ENCODE measurements at places on chromosomes 3 and 15.

DNA sequence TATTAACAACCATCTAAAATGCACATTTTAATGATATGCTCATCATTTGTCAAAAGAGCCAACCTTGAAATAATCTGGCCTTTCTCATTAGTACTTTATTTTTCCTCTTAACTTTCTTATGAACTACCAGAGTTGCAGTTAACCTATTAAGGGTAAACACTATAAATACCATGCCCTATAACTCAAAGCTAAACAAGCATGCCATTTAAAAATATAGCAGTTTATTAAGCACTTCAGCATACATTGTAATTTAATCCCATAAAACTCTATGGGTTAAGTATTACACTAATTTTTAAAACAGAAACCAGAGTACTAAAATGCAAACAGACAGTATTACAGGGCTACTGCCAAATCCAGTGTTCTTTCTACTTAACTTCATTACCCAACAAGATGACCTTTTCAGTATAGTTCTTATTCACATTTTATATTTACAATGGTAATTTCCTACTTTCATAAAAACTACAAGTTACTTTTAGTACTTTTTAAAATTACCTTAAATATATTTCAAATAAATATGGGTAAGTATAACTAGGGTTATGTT, 11.8 kb downstream of the NPTN start:
- DNase-seq, result no peak

- DNase-seq, result no peak
These were observed 29.4 kb downstream of the STARD5 start for GRCh38 chr15:81294516-81294880.

DNA sequence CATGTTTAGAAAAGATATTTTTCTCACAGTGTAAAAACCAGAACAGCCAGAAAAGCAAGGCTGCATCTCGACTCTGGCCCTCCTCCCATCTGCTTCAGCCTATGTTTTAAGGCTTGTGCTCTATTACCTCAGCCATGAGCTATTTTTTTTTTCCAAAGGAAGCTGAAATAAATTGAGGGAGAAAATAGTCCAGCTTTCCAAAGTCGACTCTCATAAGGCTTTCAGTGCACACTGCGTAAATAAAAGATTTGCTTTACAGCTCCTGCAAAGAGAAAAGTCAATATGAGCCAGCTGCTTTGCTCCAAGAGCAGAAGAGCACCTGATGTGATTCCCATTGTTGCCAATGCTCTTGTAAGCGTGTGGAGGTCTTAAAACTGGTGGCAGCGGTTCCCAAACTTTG, 26.7 kb downstream of the SCG3 start:
- no peak for DNase-seq

DNA sequence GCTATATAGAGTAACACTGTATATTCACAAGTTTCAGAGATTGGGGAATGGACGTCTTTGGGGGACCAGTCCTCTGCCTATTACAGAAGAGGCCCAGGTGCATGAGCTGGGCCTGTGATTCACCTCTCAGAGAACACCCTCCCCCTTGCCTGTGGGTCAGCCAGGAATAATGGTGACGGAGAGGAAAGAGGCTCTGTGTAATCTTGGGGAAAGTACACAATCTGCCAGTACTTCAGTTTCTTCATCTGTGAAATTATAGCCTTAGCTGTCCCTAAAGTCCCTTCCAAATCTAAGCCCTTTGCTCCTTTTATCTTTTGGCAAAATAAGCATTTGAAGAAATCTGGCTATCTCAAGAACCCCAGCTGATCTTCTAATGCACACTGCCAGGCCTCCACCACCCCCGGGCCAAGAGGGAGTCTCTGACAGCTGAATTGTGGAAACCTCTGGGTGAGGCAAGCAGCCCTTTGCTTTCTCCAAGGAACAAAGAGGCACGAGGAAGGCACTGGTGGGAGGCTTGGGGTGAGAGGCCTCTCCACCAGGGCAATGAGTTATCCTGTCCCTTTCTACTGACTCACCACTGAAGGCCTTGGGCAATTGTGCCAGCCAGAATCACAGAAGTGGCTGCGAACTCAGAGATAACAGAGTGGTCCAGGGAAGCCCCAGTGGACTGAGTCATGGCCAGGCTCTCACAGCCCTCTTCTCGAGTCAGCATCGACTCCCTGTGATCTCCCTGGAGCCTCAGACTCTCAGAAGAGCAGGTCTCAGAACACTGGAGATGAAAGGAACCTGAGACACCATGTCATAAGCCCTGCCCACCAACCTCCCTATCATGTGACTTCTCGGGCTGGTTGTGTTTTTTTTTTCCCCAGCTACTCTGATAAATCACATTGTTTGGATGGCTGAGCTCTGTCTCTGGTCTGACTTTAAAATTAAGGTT, 31.8 kb downstream of the CCNL1 start:
- DNase-seq, result peak; percentile 42

DNA sequence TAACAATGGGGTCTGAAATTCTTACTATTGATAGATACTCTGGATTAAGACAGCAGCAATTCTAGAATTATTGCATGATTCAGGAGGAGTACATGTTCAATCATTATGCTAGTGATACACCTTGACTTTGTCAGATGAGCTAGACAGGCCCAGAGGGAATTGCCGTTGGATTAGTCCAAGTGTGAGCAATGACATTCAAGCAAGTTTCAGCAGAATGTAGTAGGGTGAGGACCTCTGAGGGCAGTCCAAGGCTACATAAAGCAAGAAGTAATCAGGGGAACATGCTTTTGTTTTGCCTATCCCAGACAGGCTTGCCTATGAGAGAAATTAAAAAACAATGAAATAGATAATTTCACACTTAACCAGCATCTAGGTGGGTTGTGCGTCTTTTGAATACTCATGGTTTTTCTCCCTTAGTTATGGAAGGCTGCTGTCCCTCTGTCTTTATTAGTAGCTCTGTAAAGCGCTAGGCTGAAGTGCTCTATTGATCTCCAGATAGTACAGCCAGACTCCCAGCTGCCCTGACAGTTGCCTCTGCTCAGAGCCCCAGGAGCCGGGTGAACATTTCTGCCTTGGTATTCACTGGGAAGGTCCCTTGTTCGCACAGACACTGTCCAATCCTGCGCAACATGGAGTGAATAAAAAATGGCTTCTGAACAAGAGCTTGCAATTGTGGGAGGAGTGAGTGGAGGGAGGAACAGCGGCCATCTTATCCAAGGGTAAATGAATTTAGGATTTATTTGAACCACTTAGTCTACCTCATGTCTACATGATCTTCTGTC, 316.6 kb upstream of the ONECUT1 start:
- no peak for DNase-seq

- no peak for DNase-seq
These were observed 597.8 kb upstream of the ALCAM start for GRCh38 chr3:104768886-104769285.

DNA sequence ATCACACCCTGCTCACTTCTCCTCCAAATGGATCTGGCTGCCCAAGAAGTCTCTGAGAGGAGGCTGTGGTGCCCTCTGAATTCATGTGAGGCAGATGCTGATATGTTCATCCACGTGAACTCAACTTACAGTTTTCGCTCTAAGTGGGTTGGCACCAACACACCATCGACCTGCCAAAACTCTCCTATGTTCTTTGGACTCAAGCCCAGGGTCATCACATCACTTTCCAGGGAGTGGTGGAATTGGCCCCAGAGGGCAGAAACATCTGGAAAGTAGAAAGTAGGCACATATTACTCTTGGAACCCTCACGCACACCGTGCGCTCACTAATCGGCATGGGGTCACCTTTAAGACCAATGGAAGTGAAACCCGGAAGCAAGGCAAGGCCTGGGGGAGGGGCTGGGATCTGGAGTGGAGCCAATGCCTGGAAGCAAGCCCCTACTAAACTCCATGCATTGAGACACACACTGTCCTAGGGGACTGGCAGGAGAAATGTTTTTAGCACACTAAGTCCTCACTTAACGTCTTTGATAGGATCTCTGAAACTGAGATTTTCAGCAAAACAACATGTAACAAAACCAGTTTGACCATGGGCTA, 41.4 kb downstream of the SSUH2 start:
- no peak for DNase-seq

Data from stimulated activated CD8-positive, alpha-beta memory T cell treated with anti-CD3 and anti-CD28 coated beads, Interleukin-4, amount 100 ng/mL, for 24 hours (primary cell).